ENCODE measurements at places on chromosomes 6 and 20.

DNA sequence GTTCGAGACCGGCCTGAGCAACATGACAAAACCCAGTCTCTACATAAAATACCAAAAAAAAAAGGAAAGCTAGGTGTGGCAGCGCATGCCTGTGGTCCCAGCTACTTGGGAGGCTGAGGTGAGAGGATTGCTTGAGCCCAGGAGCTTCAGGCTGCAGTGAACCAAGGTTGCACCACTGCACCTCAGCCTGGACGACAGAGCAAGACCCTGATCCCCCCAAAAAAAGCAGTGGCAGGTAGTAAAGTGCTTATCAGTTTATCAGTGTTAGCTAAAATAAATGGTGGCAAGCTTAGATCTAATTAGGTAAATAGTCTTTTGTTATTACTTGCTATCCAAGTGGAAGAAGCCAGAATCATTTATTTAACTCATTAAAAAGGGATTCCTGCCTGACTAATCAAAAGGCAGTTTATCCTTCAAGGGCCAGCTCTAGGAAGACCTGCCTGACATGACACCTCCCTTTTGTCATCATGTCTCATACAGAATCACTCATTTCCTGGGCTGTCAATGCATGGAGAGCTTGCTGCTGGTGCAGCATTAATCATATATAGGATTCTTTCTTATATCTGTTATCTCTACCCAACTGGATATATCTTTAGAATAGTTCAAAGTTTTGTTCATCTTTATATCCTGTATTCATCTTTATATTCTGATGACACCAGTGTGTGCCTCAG is 9.6 kb downstream of the DSTN start:
- DNase-seq = no peak

DNA sequence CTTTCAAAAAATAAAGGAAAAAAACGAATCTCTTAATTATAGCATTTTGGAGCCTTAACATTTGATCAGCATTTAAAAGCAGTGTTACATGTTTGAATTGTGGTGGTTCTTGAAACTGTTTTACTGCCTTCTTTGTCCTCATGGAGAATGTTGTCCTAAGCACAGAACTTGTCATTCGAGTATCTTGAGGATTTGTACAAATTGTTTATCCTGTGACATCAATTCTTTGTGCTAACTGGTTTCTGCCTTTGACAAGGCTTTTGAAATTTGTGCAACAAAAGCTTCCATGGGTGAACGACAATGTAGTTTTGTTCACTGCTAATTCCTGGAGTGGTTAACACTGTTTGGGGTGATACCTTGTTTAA is 130.8 kb downstream of the SCAF8 start:
- DNase-seq = no peak

GRCh38 chr20:50380697-50381040 is 129.5 kb upstream of the PTPN1 start:
- DNase-seq = no peak

DNA sequence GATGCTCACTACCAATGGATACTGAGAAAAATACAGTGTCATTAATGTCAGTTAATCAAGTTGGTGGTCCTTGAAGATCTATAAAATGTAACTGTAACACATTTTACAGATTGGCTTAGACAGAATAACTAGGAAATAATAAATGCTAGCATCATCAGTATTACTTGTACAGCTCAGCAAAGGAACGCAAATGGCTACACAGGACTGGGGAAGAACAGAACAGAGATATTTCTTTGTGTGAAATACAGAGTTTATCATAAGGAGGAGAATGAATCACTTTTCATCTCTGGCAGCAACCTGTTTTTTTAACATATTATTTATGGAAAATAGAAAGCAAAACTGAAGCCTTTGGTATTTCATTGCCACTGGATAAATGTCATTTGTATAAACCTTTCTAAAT is 8.2 kb upstream of the QKI start:
- DNase-seq = no peak

DNA sequence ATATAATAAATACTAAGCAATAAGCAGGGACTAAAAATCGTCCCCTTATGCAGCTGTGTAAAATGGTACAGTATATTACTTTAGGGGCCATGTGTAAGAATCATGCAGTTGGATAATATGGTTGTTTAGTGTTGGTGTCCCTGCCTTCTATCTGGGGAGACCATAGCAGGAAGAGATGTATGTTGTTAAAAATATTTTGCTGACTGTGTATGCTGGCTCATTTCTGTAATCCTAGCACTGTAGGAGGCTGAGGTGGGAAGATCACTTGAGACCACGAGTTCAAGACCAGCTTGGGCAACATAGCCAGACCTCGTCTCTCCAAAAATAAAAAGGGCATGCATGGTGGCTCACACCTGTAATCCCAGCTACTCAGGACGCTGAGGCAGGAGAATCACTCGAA is 5.6 kb downstream of the PANK2 start:
- no peak for DNase-seq

GRCh38 chr6:54018722-54019121 is 92.5 kb upstream of the MLIP start:
- no peak for DNase-seq

DNA sequence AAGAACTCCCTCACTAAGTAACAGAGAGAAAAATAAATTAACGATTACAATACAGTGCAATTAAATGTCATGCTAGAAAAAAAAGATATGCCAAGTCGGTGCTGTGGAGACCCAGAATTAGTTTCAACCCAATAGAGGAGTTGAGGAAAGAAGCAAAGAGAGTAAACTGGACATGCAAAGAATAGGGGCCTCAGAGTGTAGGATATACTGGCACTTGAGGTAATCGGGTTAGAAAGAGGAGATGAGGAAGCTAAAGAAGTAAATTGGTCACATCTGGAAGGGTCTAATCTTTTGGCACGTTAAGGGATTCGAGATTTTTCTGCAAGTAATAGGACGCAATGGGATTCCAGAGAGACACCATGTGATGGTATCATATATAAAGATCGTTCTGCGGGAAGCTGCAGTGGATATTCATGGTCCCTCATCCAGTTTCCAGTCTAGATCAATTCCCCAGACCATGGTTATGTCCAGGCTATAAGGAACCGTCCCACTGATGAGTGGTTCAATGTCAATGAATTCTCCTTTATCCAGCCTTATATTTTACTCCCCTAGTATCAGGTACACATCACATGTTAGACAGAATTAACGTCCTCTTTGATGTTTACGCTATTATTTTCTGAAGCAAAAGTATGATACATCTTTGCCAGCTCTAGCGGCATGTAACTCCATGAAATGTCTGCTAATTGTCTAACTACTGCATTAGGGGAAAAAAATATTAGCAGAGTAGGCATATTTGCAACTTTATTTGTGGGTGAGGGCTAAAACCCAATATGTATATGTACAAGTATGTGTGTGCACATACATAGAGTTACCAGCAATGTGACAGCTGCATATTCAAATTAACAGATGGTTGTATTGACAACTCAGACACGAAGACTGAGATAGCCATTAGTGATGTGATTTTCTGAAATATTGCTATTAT is 1.1 kb upstream of the TBC1D32 start:
- no peak for DNase-seq

- DNase-seq = no peak
These were observed 979 bp upstream of the MOCS1 start for GRCh38 chr6:39935241-39935640.

GRCh38 chr6:153096031-153096430 is 35.1 kb downstream of the RGS17 start:
- no peak for DNase-seq

GRCh38 chr20:1375515-1375914 is 17.3 kb downstream of the FKBP1A start:
- no peak for DNase-seq

- DNase-seq = no peak
These were observed 532.1 kb upstream of the CHD6 start for GRCh38 chr20:42150230-42150629.

- DNase-seq = peak; percentile 21
These were observed 16.8 kb upstream of the ADGB start for GRCh38 chr6:146581968-146582367.

GRCh38 chr6:136956590-136957544 is 34.8 kb downstream of the SLC35D3 start:
- no peak for DNase-seq

GRCh38 chr6:92701425-92702096 is 717.8 kb downstream of the EPHA7 start:
- DNase-seq = no peak

DNA sequence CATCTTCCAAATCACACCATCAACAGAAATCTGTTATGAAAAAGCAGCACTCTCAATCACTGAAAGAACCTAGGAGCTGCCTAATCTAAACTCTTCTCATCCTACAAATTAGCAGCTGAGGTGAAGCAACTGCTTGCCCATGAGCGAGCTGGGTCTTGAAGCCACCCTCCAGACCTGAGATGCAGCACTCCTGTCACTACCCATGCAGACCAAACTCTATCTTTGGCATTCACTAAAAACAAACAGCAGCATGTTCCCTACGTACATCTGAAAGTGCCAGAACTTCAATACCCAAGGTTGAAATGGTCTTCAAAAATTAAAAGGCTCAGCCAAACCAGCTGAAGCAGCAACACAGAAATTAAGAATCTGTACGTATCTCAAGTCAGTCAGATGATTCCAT is 14.3 kb downstream of the ADNP start:
- no peak for DNase-seq

DNA sequence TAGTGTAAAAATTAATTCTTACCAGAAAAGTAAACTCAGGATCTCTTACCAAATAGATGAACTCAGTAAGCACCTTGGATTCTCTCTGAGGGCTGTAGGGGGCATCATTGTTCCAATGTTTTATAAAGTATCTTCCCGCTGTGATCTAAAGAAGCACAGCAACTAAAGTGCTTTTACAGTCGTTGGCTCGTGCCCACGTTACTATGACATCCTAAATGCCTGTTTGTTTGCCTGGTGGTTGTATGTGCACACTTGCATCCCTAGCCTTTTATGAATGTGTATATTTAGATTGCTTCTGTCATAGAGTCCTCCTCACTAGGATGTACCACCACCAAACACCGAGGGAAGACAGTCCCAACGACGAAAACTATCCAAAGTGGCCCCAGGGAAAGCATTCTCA is 34.5 kb downstream of the SLX4IP start:
- peak; percentile 7 for DNase-seq

GRCh38 chr6:31723980-31724691 is 963 bp downstream of the MPIG6B start:
- DNase-seq = no peak
